ENCODE measurements at places on chromosomes 11 and 22.

GRCh38 chr11:63610604-63611394 lies 3.4 kb downstream of the PLAAT3 start:
- DNase-seq: no peak

DNA sequence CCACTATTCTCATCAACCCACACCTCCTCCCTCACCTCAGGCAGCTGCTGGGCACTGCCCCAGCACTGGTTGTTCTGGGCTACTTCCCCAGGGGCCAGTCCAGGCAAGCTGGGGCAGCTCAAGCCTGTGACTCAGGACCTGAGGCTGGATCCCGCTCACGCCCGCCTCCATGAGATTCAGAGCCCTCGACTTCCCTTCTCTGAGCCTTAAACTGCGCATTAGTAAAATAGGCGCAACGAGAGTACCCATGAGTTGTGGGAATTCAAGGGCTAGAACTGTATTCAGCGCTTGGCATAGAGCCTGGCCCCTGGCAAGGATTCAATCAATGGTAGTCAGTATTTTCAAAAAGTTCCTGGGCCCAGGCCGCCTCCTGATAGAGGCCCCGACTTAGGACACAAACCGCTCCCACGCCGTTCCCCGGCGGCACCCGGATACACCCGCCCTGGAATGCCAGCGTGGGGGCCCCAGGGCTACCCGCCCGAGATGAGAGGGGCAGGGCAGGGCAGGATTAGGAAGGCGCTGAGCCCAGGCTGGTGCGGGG lies 723 bp upstream of the CD82 start:
- no peak for DNase-seq

DNA sequence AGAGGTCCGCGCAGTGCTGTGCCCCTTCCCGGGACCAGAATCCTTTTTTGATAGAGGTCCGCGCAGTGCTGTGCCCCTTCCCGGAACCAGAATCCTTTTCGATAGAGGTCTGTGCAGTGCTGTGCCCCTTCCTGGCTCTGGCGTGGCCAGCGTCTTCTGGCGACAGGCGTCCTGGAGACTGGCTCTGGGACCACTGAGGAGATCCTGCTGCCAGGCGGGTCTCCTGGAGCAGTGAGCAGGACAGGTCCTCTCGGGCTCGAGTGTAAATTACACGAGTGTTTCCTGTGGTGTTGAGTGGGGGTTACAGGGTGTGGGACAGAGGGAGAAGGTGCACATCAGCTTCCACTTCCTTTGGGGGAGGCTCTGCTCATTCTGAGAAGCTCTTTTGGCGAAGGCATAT lies 98.1 kb downstream of the TBC1D22A start:
- no peak for DNase-seq

DNA sequence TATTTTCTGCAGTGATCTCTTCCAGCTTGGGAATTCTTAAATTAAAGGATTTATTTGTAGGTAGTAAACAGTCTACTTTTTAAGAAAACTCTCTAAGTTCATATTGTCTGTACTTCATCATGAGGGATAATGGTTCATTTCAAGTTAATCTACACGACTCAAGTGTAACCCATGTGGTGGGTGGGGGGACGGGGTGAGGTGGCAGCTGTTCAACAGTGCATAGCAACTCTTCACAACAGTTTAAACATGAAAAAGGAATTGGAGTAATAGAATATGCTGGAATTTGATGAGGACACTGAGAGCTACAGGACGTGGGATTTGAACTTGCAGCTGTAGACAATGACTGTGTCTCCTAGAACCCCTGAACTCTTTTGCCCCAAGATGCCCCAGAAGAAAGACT lies 20.8 kb downstream of the BARX2 start:
- no peak for DNase-seq

DNA sequence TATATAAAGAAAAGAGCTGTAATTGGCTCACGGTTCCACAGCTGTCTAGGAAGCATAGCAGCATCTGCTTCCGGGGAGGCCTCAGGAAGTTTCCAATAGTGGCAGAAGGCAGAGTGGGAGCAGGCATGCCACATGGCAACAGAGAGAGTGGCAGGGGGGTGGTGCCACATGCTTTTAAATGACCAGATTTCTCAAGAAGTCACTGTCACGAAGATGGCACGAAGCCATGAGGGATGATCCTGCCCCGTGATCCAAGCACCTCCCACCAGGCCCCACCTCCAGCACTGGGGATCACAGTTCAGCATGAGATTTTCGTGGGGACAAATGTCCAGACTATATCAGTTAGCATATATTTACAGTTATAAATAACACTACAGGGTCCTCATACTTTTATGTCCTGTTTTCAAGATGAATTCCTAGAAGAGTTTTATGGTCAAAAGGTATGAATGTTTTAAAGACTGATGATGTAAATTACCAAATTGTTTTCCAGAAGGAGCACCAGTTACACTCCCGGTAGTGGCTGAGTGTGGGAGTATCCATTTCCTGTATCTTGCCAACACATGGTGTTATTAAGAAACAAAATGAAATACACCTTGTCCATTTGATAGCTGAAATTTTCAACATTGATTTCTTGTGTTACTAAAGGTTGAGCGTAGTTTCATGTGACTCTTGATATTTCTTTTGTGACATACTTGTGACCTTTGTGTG lies 19.2 kb downstream of the FAM118A start:
- DNase-seq: no peak

DNA sequence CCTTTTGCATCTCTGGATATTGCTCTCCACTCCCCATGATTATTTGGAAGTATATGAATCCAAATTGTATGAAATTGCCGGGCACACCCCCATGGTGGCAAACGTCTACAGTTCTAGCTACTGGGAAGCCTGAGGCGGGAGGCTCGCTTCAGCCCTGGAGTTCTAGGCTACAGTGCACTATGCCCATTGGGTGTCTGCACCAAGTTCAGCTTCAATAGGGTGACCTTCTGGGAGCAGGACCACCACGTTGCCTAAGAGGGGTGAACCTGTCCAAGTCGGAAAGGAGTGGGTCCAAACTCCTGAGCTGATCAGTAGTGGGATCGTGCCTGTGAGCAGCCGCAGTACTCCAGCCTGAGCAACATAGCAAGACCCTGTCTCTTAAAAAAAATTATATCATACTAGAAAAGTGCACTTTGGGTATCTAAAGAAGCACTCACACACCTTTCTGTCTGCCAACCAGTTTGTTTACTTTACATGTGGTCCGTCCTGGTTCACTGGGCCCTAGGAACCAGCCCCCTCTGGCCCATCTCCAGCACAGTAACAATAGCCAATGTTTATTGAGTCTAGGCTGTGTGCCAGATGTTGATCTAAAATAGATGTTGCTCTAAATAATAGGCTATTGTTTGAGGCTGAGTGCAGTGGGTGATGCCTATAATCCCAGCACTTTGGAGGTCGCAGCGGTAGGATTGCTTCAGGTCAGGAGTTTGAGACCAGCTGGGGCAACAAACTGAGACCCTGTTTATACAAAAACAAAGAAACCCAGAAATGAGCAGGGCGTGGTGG lies 16.4 kb upstream of the KAT5 start:
- no peak for DNase-seq

DNA sequence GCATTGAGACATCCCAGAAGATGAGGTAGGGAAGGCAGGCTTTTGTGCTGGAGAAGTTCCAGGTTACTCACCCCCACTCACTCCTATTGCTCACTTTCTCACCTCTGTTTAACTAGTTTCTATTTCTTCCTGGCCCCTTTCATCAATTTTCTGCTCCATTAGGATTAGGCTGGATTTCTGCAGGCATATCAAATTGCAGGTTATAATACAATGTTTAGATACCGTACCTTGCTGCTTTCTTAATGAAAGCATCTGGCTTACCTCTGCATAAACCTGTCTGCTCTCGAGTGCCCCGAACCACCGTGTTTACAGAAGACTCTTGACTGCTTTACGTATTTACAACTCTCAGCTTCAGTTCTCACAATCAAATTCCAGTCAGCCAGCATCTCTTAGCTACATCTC lies 173.7 kb downstream of the ADAMTS15 start:
- no peak for DNase-seq

- no peak for DNase-seq
Observed at GRCh38 chr11:120556797-120557196, 45.2 kb downstream of the GRIK4 start.

DNA sequence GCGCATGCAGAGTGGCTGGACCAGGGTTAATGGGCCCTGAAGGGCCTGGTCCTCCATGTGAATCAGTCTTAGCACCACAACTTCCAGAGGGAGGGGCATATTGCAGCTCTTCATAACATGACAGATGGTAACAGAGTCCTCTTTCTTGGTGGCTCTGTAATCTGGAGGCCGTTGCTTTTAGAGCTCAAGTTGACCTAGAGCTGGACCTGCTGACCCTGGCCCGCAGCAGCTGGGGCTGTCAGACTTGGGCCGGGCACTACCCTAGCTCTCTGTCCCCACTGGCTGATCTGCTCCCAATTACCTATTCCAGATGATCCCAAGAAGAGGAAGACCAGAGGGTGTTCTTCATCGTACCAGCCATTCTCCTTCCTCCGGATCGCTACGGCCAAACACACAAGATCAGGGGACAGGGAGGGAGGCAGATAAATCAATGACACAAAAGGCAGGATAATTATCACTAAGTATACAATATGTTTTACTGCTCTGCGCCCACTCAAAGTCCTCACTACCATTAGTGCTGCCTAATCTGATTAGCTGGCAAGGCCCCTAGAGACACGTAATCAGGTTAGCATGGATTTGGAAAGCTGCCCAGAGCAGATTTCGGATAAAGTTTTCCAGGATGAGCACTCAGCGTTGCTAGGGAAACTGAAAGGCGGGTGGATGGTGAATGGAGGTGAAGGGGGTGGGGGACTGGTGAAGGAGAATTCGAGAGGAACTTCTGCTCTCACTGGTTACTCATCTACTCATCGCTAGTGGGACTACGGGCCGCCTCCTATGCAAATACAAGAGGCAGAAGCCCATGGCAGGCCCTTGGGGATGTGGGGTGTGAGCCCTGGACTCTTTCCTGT lies 64.5 kb upstream of the PHOX2A start:
- DNase-seq: no peak

All from activated CD8-positive, alpha-beta memory T cell treated with anti-CD3 and anti-CD28 coated beads for 1 hour (primary cell).